RWPE1 (cell line): ENCODE measurements at places on chromosomes 12 and 14.

- no peak for DNase-seq
Observed at GRCh38 chr12:14395074-14395778, 29.7 kb downstream of the ATF7IP start.

GRCh38 chr14:64329149-64329548 is 35.0 kb upstream of the ESR2 start:
- DNase-seq = no peak

DNA sequence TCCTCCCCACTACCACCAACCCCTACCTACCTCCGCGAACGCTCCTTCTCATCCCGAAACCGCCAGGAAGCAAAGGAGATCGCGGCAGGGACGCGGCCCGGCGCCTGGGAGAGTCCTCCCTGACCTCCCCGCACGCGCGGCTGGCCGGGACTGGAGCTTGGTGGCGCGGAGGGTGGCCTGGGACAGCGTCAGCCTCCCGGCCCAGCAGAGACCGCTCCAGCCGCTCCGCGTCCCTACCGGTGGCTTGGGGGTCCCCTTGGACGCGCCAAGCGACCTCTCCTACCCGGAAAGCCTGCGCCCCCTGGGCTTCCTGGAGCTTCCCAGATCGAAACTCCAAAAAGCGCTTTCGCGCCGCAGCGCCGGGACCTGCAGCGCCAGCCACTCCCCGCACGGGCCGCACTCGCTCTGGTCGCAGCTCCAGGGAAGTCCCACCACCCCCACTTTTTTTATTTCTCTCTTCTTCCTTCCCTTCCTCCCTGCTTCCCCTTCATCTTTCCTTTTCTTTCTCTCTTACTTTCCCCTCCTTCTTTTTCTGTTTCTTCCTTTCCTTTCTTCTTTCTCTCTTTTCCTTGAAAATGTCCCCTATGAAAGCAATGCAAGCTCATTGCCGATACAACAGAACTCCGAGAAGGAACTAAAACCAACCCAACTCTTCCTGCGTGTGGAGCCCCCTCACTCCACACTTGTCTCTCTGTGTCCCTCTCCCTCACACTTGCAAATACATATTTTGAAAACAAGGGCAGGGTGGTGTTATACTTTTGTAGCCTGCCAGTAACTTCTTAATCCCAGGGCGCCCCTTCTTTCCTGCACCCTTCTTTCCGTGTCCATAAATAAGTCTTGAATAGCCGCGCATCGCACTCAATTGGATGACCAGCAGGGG is 3.8 kb downstream of the DIO3 start:
- no peak for DNase-seq

- DNase-seq = no peak
Observed at GRCh38 chr14:57326253-57326652, 57.5 kb downstream of the AP5M1 start.

DNA sequence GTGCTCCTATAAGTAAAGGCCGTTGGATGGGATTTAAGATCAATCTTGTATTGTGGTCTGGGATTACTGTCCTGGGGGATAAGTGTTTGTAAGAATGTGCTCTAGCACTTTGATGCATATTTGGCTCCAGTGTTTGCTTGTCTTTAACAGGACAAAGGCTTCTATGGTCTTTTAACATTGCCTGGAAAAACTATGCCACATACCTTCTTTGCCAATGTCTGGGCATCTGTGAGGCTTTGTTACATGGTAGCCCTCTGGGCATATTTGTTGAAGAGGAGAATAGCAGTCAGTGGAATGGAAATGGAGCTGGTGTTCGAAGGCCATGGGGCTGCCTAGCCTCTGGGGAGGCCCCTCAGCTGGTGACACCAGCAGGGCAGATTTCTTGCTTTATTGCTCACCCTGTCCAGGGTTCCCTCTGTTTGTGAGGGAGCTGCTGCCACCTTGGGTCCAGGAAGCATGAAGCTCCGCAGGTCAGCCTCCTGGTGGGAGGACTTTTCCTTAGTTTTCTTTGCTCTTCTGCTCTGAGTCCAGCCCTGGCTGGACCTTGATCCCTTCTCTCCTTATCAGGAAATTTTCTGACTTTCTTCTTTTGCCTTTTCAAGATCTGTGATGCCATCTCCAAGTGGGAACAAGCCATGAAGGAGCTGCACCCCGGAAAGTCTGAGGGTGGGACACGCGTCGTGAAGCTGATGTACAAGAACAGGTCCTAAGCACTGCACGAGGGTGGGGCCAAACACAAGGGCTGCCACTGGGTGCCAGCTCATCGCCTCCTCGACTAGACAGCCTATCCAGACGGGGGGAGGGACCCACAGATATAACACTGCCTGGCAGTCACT is 19.5 kb downstream of the PIGH start:
- DNase-seq = no peak

GRCh38 chr14:49508124-49508523 is 78.1 kb downstream of the RPS29 start:
- no peak for DNase-seq

DNA sequence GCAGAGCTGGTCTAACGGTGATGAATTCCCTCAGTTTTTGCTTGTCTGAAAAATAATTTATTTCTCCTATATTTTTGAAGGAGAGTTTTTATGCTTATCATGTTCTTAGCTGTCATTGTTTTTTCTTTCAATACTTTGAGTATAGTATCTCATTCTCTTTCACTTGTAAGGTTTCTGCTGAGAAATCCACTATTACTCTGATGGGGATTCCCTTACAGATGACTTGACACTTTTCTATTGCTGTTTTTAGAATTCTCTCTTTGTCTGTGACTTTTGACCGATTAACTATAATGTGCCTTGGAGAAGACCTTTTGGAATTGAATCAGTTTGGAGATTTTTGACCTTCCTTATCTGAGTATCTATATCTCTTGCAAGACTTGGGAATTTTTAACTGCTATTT is 139.6 kb downstream of the PRKD1 start:
- no peak for DNase-seq

DNA sequence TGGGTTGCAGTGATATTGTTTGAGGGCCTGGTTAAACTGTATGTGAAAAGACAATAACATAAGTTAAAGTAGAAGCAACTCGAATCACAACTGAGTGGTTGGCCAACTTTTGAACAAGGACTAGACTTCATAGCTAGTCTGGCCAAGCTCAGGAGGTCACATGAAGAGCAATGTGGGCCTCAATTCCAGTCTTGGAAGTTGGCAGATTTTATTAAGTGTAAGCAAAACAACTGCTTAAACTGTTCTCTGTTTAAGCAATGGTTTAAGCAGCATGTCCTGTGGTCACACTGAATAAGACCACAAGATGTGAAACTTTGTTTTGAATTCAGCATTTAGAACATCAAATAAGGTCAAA is 100.4 kb downstream of the TMTC3 start:
- DNase-seq = no peak
